AG04450 (cell line): ENCODE measurements at places on chromosomes 2 and 18.

DNA sequence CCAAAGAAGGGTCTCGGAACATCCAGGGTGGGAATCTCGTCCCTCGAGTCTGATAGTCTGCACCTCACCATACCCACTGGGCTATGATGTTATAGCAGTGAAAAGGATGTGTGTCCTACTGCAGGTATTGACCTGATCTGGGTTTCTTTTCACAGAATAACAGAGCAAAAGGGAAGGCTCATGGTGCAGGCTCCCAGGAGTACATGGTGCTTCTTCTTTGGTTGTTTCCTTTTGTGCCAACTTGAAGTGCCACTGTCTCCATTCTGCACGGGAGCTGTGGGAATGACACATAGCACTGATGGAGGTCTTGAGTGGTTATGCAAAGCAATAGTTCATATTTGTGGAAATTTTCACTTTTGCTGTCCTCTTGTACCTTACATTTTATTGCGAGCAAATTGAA is 72.2 kb upstream of the EML6 start:
- DNase-seq: no peak

GRCh38 chr2:72112981-72113846 is 34.4 kb downstream of the CYP26B1 start:
- DNase-seq: no peak

GRCh38 chr2:71943238-71944182 is 204.2 kb downstream of the CYP26B1 start:
- no peak for DNase-seq

- no peak for DNase-seq
Observed at GRCh38 chr18:80037869-80038630, 3.8 kb downstream of the RBFA start.

GRCh38 chr2:45305599-45305998 is 296.3 kb upstream of the SIX2 start:
- DNase-seq: no peak

DNA sequence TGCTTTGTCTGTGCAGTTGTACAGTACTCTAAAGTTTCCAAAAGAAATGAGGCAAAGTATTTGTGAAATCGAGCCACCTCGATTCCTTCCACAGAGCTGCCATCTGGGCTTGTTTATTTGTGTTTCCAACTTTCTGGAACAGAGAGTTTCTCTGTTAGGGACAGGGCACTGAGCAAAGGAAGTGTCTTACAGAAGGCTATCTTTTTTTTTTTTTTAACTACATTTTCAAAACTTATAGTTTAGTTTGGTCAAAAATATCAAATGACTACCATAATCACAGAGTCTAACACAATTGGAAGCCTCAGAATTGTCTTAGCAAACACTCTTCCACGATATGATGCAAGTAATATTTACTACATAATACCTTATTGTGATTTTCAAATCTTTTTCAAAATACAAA is 796 bp downstream of the RFTN2 start:
- DNase-seq: no peak

GRCh38 chr18:78774741-78775141 is 204.9 kb upstream of the SALL3 start:
- DNase-seq: no peak

GRCh38 chr2:173441222-173441621 is 86.5 kb downstream of the CDCA7 start:
- DNase-seq: no peak

GRCh38 chr2:201643216-201643890 is at the start of gene TMEM237:
Gene TMEM237 (minus strand): TSS chr2:201643503. CDS start chr2:201643400, 103 bp downstream.
- DNase-seq: no peak

DNA sequence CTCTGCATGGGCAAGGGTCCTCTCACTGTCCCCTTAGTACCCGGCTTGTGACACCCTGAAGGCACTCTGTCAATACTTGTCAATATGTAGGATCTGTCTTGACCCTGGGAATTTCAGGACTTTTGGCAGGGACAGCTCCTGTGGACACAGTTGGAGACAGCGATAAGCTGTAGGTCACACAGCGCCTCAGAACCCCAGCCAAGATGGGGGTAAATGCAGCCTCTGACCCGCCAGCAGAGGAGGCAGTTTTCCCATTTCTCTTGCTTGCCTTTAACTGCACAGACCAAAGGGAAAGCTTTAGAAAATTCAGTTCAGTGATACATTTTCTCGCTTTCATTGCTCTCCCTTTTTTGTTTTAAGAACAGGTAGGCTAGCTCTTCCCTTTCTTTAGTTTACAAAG is 54.8 kb upstream of the KLHL29 start:
- no peak for DNase-seq

GRCh38 chr2:216594081-216594480 is 39.1 kb upstream of the IGFBP2 start:
- DNase-seq: no peak

DNA sequence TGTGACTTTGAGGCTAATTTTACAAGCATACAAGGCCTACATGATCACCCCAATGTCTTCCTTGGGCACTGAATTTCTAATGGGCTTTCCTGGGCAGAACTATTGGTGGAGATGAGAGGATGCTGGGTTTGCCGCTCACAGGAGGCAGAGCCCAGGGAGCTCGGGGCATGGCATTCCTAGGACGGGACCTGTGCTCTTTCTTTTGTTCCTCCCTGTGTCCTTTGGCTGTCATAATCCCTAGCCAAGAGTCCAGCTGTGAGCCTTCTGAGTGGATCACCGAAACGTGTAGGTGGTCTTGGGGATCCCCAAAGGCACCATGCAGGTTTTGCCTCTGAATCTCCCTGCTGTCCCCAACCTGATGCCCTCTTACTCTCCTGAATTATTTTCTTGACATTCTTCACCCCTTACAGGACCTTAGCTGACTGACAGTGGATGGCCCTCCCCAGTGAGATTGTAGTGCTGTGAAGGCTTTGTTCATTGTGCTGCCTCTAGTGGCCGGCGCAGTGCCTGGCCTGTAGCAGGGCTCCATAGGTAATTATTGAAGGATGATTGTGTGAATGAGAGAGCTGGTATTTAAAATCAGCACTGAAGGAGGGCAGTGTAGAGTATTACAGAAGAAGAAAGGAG is 221.9 kb downstream of the ZNF407 start:
- no peak for DNase-seq

- no peak for DNase-seq
Observed at GRCh38 chr18:35164133-35164532, 76.7 kb upstream of the ZNF397 start.

GRCh38 chr2:160616149-160616548 is 122.5 kb upstream of the RBMS1 start:
- no peak for DNase-seq

GRCh38 chr2:202344178-202344577 is 31.9 kb upstream of the BMPR2 start:
- no peak for DNase-seq

- no peak for DNase-seq
Observed at GRCh38 chr18:75139226-75139911, 69.6 kb downstream of the PTGR3 start.

DNA sequence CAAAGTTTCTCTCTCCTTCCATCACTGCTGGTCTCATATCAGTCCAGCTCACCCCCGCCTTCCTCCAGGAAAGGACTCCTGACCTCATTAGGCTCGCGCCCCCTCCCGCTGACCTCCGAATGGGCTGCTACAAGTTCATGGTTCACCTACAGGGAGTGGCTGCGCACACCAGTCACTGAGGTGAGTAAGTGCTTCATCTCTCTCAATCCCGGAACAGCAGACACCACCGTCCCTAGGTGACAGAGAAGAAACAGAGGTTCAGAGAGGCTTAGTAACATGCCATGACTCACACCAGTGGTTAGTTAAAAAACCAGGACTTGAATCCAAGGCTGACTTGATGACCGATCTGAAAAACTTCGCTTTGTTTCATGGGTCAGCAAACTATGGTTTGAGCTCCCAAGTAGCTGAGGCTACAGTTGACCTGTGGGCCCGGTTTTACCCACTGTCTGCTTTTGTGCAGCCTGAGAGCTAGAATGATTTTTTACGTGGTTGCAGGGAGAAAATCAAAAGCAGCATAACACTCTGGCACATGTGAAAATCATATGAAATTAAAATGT is 42.0 kb downstream of the ZFP36L2 start:
- DNase-seq: no peak

DNA sequence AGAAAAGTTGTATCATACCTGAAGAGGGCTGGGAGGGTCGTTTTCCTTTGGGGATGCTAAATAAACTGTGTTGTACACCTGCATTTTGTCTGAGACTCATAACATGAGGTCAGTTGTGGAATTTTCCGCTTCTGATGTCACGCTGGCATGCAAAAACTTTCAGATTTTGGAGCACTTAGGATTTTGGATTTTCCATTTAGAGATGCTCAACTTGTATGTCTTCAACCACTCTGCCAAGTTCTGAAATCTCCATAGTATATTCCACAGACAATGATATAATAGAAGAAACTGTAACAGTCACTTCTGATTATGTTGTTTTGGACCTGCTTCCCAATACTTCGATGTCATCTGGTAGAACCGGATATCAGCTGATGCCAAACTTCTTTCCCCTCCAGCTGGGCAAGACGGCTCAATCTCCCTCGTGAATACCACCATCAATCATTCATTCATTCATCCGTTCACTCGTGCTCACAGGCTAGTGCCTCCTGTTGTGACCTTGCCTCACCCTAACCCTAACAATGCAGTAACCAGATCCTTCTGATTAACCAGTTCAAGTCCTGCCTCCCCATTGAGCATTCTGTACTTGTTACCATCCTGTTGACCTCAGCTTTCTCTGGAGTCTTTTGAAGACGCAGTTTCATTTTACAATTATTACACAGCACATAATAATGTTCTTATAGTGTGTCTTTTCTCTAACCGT is 5.3 kb upstream of the PLEKHH2 start:
- DNase-seq: no peak

DNA sequence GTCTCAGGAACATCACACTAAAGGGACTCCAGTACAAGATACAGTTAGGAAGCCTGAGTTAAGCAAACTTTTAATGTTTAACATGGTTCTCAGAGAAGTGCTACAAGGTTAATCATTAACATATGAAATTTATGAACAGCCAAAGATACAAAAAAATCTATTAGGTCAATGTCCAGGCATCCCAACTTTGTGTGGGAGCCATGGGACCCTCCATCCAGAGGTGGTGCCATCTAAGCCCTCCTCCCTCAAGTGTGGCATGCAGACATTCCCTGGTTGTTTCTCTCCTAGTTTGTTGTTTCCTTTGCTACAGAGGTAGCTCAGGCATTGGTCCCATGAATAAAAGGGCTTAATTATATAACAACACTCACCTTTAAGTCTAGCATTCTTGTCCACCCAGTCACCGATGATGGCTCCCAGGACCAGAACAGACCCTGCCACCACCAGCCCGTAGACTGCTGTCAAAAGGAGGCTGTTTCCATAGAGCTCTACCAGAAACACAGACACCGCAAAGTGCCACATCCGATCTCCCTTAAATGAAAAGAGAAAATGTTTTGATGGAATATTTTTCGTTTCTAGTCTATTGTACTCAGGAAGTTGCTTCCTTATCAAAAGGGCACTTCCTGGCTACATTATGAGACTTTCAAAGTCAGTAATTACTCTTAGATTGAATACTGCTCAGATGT is 5.7 kb downstream of the SLC40A1 start:
- no peak for DNase-seq

- no peak for DNase-seq
Observed at GRCh38 chr18:45923138-45923537, 44.0 kb downstream of the EPG5 start.

- DNase-seq: no peak
Observed at GRCh38 chr2:74212702-74213410, 14.4 kb downstream of the MTHFD2 start.

DNA sequence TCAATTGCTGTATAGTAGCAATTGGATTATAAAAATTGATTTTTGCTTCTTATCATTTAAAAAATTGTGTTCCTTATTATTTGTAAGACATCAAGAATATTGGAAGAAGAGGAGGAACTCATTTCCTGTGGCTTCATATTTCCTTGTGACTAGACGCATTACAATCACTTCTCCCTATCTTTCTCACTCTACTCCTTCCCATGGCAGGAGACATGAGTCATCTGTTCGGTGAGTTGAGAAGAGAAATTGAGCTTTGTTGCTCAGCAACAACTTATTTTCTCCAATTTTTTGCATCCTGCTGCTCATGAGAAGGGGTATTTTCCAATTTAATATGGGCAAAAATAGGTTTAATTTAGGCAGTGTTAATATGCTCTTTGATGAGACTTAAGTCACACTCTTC is 1783.9 kb downstream of the SUCLG1 start:
- no peak for DNase-seq

DNA sequence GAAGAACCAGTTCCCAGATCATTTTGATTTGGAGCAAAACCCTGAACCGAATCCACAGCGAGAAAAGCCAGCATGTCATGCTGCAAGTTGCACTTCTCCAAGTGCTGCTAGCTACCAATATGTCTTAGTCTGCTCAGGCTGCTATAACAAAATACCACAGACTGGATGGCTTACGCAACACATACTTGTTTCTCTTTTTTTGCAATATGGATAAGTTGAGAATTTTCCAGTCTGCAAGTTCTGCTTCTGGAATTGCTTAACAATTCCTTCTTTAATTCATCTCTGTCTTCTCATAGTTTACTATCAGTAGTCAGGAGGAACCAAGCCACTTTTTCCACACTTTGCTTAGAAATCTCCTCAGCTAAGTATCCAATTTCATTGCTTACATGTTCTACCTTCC is 105.9 kb upstream of the RBBP8 start:
- DNase-seq: no peak

DNA sequence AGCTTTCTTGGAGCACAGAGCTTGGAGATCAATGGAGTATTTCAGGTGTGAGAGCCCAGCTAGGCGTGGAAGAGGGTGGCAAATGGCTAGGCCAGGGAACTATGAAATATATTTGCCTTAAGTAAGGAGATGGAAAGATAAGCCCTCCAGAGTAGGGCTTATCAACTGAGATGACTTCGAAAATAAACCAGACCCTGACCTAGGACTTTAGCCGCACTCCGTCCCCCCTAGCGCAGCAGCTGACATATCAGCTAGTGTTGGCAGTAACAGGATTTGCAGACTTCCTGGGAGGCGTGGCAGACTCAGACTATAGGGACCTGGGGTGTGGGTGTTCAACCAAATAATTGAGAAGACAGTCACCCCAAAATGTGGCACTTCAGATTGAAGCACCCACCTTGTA is 127.7 kb upstream of the EPAS1 start:
- no peak for DNase-seq

DNA sequence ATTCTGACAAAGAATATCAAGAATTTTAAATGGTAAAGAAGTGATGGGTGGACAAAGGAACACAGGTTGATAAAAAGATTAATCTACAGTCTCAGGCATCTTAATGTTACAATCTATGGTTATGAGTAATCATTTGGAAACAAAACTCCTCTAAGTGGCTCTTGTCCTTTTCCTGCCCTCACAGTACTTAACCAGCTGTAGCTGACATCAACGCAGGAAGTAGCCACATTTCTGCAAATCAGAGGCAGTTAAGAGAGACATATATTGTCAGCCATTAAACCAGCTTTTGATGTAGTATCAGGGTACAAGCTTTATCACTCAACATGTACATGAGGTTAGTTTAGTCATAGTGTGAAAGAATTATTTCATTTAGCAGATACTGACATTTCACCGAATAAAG is 244.6 kb downstream of the NR4A2 start:
- no peak for DNase-seq

- no peak for DNase-seq
Observed at GRCh38 chr2:136168720-136169119, 50.8 kb upstream of the CXCR4 start.
